ENCODE measurements at places on chromosomes 6 and 20.

DNA sequence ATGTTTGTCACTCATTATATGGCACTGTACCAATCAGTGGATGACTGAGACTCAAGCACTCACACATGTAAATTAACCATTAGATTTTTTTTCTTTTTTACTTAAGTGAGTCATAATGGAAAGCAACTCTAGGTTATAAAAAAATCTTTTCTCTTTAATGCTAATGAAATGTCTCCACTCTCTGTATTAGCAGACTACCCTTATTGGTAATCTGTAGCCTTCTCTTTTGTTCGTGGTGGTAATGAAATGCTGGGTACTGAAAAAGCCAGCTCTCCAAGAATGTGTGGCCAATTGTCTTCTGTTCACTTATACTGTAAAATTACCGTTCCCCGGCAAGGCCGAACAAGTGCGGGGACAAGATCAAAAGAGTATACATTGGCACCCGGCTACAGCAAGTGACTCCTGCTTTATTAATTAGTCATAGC is 69.0 kb downstream of the AFG1L start:
- no peak for DNase-seq

GRCh38 chr6:89862273-89862672 is 32.0 kb upstream of the GJA10 start:
- no peak for DNase-seq

GRCh38 chr6:35724059-35724458 is 12.8 kb upstream of the ARMC12 start:
- no peak for DNase-seq

- no peak for DNase-seq
Observed at GRCh38 chr6:147117011-147117410, 87.2 kb upstream of the STXBP5 start.

DNA sequence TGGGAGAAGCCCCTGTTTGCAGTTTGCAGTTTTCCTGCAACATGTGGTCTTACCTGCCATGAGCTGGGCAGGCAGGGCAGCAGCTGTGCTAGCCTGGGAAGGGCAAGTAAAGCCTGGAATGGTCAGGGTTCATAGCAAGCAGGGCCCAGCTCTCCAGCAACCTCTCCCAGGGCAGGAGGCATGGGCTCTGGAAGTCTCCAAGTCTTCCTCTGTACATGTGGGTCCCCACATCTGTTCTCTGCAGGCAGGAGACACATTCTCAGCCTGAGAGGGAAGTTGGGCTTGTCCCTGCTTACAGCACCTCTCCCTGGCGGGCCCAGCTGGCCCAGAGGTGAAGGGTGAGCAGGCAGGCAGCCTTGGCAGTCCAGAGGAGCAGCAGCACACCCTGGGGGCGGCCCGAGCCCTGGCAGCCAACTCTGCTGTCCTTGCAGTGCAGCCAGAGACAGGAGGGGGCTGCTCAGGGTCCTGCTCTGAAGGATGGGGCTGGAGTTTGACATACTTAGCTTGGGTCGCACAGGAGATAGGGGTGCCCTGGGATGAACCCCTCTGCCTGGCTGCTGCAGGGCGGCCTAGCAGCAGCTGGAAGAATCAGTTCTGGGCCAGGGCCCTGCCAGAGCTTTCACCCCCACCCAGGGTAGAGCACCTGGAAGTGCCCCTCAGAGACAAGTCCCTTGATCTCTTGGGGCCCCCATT is 176.0 kb downstream of the MRPL14 start:
- no peak for DNase-seq

DNA sequence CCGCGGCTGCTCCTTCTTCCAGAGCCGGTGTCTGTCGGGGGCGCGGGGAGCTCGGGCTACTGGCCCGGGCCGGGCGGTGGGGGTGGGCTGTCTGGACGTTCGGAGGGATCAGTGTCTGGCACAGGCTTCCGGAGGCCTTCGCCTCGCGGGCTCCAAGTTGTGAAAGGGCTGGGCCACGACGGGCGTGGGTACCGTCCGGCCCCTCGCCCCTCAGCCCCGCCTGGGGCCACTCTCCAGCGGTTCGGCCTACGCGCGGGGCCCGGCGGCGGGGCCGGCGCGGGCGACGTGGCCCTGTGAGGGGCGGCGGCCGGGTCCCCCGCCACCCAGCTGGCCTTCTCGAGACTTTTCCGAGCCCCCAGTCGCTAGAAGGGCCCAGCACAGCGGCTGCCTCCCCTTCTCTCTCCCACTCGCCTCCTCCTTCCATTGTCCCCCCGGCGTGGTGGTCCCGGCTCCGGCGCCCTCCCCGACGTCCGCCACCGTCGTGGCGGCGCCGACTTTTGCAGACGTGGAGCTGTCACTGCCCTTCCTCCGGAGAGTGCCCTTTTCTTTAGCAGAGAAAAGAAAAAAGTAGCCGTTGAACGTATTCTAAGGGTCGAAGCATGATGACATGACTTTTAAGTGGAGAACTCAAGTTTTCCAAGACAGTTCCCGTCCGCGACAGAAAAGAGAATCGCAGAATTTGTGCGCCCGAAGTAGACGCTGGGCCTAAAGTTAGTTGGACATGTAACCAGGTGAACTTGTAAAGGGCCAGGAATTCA is 571 bp downstream of the ITCH start:
- DNase-seq = no peak

- no peak for DNase-seq
Observed at GRCh38 chr6:146775220-146775619, 176.4 kb downstream of the ADGB start.

DNA sequence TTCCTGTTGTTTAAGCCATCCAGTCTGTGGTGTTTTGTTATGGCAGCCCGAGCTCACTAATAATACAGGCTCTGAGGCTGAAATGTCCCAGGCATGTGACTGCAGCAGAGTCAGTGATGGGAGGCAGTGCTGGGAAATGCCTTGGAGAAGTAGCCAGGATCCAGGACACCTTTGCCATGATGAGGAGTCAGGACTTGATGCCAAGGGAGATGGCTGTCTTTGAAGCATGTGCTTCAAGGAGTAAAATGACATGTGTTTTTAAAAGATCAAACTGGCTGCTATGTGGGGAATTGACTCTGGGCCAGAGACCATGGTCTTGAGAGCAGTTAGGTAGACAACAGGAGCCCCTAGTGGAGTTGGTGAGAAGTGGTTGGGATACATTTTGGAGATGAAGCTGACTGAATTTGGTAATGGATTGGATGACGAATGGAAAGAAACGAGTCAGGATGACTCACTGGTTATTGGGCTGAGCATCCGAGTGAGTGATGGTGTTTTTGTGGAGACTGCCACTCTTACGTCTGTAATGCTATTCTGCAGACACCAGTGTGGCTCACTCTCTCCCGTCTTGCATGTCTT is 322.2 kb downstream of the PLCB1 start:
- no peak for DNase-seq

DNA sequence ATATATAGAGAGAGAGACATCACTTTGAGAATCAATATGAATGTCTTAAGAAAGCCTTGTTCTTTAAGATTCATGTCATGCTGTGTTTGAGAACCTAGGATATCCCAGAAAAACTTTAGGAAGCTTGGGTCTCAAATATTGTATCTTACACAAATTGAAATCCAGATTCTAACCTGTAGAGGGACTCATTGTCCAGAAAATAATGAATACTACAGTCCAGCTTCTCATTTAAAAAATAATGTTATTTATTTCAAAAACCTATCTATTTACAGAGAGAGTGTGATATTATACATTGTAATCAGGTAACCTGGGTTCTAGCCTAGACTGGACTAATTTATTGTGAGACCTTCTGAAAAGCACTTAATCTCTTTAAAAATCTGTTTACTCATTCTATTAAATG is 4.2 kb downstream of the RFX6 start:
- DNase-seq = no peak

DNA sequence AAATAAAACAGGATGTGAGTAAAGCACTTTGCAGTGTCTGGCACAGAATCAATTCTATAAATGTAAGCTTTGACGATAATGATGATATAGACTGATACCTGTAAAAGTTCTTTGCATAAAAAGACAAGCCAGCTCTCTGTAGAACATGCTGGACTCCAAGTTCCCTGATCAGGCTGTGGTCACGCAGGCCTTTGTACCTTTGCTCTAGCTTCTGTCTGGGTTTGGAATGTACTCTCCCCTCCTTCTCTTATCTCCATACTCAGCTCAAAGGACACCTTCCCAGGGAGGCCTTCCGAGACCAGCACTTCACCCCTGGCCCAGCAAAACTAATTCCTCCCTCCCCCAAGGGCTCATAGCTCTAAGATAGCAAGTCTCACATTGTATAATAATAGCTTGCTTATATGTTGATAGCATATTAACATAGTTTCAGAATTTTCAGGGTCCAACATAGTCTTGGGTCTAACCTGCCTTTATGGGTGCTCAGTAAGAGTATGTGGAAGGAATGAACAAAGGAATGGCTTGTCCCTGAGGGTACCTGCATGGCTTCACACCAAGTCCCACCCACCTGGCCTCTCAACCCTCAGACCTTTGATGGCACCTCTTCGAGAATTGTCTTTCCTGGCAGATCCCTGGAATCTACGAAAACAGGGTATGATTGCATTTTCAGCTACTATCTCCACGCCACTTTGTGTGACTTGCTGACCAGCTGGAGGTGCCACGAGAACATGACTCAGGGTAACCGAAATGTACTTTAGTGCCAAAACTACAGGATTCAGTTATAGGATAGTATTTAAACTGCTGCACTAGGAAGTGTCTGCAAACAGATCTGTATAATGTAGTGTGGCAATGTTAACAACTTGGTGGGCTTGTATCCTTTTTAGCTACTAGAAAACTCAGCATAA is 41.7 kb upstream of the PIM1 start:
- no peak for DNase-seq

- no peak for DNase-seq
Observed at GRCh38 chr6:40482532-40482931, 104.6 kb downstream of the LRFN2 start.

GRCh38 chr20:19254956-19255355 is 42.5 kb downstream of the SLC24A3 start:
- DNase-seq = no peak

DNA sequence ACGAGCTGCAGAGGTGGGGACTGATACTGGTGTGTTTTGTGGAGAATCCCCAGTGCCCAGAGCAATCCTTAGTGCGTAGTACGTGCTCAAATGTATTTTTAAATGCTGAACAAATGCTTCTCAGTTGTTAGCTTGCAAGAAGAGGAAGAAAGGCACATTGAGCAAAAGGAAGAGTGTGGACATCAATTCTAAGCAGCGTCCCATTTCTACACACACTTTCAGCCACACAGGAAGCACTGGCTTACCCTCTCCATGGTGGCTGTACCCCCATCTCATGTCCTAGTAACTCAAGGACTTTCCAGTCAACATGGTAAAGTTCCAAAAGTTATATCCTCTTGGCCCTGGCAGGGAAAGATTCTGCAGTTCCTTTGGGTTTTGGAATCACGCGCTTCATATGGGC is 98.8 kb upstream of the NXT1 start:
- DNase-seq = no peak

- DNase-seq = no peak
Observed at GRCh38 chr6:115838763-115839401, 221.8 kb downstream of the FRK start.

DNA sequence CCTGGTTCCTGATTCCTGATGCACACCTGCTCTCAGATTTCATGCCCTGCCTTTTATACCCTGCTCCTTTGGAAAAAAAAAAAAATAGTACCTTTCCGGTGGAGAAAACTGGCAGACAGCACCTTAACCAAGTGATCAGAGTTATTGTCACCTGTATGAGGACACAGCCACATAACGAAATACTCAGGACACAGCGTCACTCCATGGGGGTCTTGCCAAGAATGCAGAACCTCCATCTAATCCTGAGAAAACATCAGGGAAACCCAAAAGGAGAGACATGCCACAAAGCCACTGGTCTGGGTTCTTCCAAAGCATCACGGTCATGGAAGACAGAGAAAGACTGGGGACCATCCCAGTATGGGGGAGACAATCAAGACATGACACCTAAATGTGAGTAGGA is 29.1 kb downstream of the BFSP1 start:
- DNase-seq = no peak

GRCh38 chr6:79538106-79538971 is 1.1 kb upstream of the LCA5 start:
- no peak for DNase-seq

- no peak for DNase-seq
Observed at GRCh38 chr20:19320005-19320404, 107.6 kb downstream of the SLC24A3 start.

GRCh38 chr6:74091136-74091793 is 395.3 kb downstream of the CD109 start:
- peak; percentile 14 for DNase-seq

- DNase-seq = no peak
Observed at GRCh38 chr20:6055161-6055783, 1.4 kb upstream of the LRRN4 start.

- DNase-seq = no peak
Observed at GRCh38 chr6:29661071-29661470, 4.2 kb downstream of the MOG start.

GRCh38 chr6:37675606-37676005 is 22.1 kb downstream of the MDGA1 start:
- DNase-seq = no peak

GRCh38 chr20:46088409-46089166 is 1.2 kb downstream of the NCOA5 start:
- DNase-seq = no peak

DNA sequence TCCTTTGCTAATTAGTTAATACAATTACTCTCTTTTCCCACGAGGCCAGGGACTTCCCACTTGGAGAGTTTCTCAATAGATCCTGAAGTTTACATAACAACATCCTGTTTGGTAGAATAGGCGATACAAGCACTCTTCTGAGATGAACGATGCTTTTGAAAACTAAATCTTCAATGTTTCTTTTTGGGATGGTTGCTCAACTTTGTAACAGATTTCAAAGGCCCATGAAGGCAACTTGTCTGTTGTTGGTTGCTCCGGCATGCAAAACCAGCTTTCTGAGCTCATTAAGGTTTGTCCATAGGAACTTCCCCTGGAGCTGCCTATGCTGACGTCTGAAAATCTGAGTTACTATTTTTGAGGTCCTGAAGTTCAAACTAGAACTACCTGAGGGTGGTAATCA is 25.9 kb upstream of the ROS1 start:
- no peak for DNase-seq

DNA sequence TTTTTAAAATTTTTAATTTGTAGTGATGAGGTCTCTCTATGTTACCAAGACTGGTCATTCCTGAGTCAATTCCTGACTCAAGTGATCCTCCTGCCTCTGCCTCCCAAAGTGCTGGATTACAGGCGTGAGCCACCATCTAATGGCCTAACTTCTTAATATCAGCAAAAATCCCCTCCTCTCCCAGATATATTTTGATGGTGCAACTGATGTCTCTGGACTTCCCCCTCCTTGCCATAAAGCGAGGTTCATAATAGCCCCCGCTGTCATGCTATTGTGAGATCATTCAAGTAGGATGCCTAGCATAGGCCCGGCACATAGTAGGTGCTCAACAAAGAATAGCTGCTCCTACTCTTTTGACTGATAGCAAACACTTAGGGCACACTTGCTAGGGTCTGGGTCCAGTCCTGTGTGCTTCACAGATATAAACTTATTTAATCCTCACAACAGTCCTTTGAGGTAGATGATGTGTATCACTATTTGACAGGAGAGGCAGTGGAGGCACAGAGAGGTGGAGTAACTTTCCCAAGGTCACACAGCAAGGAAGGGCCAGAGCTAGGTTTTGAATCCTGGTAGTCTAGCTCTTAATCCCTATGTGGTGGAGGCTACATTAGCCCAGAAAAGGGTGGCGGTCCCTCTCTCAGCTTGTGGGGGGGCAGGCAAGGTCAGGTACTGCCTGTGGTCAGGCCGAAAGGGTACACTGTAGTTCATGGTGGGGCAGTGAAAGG is 14.6 kb downstream of the SRC start:
- DNase-seq = no peak
